Right ventricle myocardium superior (tissue), 1 donor: ENCODE measurements at places on chromosomes 11 and 22. TPM values are rescaled to one million over a fixed set of nuclear protein-coding genes. Genes with fewer than 3 reads are reported as not detected.

USP2 gene
- 136 TPM for total RNA-seq

OR4C15 gene
- total RNA-seq: not detected

GAS2L1 gene
- total RNA-seq: 24.4 TPM

RTCB gene
- total RNA-seq: 38.5 TPM

PLAAT5 gene
- 4.0 TPM for total RNA-seq

OR5P2 gene
- not detected for total RNA-seq

MS4A15 gene
- total RNA-seq: not detected

UFD1 gene
- 43.5 TPM for total RNA-seq

LUZP2 gene
- not detected for total RNA-seq

BTG4 gene
- total RNA-seq: not detected

ACTN3 gene
- total RNA-seq: not detected

POLA2 gene
- 4.9 TPM for total RNA-seq

ATG13 gene
- 37.4 TPM for total RNA-seq

CD82 gene
- total RNA-seq: 54.6 TPM

RAC2 gene
- total RNA-seq: 4.1 TPM

GSC2 gene
- not detected for total RNA-seq

TRIM49 gene
- total RNA-seq: not detected

MYBPC3 gene
- total RNA-seq: 2,568 TPM

SYT13 gene
- 6.4 TPM for total RNA-seq

DDTL gene
- 1.7 TPM for total RNA-seq

GLYAT gene
- total RNA-seq: 0.22 TPM

NTM gene
- 1.5 TPM for total RNA-seq

PRG3 gene
- total RNA-seq: not detected

KLHL35 gene
- 0.48 TPM for total RNA-seq

TMEM184B gene
- 42.2 TPM for total RNA-seq

GLB1L3 gene
- total RNA-seq: not detected

RPS13 gene
- 759 TPM for total RNA-seq
